Tongue (tissue), 3 donors: ENCODE measurements at places on chromosomes 11 and 22.

DNA sequence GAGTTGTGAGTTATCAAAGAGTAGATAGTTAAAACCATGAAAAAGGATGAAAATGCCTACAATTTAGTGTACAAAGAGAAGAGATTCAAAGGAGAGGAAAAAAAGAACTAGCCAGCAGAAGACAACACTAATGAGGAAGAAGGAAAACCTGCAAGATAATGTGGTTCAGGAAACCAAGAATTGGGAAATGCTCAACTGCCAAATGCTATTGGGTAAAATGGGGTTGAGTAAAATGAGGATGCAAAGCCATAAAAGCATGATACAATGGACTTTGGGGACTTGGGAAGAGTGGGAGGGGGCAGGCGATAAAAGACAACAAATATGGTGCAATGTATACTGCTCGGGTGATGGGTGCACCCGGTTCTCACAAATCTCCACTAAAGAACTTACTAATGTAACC lies 7.6 kb upstream of the OR52K2 start:
- no peak for DNase-seq

- DNase-seq, result no peak
Observed at GRCh38 chr22:30855677-30856518, 112.7 kb downstream of the MORC2 start.

GRCh38 chr11:68969386-68969785 lies 11.4 kb downstream of the MRGPRD start:
- no peak for DNase-seq

- no peak for DNase-seq
Observed at GRCh38 chr22:21100149-21101032, 54.6 kb downstream of the LRRC74B start.

DNA sequence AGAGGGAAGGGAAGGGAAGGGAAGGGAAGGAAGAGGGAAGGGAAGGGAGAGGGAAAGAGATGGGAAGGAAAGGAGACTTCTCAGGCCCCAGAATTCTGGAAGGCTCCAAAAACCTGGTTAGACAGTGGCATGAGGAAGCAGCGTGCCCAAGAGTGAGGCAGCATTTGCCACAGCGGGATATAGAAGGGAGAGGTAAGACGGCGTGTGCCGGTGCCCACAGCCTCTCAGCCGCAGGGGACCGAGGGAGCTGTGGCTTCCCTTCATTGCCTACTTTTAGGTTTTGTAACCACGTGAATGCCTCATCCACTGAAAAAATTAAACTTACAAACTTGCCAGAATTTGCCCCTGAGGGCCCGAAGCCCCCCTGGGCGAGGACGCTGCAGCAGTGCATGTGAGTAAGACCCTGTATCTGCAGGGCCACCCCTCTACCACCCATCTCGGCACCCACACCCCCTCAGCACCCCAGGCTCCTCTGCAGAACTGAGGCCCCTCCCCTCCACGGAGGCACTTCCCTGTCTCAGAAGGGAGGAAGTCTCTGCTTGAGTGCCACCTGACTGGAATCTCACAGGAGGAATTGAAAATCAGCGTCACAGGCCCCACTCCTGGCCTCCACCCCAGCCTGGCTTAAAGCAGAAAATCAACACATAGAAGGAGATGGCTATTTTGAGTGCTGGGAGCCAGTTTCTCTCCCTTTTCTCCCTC lies 58.1 kb downstream of the LINC01488 start:
- DNase-seq, result peak; percentile 50

DNA sequence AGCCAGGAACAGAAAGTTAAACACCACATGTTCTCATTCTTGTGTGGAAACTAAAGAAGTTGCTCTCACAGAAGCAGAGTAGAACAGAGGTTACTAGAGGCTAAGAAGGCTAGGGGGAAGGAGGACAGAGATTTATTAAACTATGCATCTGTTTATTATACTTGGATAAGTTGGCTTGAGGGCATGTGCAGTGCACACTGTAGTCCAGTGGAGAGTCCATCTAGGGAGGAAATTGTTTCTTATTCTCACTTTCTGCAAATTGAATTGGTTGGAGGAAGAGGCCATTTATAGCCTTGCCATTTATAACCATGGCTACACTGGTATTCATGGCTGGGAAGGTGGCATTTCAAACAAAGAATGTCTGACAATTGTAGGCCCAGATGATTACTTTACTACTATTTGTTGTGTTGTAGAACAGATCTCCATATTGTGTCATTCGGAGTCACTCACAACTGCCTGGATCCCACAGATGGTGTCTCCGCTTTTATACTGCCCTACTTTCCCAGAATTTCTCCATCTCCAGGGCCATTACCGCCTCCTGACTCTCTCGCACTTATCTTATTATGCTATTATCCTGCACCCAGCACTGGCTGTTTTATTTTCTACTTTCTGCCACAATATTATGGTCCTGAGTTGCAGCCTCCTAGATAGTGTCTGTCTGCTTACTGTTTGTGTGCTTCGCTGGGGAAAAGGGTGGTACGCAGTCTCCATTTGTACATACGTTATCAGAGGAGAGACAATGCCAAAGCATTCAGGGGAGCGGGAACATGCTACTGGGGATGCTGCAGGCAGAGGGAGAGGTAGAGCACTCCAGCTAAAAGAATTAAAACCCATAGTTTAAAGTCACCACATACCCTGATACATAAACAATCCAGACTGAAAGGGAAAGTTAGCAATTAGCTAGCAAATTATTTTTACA lies 169.3 kb upstream of the BLID start:
- no peak for DNase-seq

DNA sequence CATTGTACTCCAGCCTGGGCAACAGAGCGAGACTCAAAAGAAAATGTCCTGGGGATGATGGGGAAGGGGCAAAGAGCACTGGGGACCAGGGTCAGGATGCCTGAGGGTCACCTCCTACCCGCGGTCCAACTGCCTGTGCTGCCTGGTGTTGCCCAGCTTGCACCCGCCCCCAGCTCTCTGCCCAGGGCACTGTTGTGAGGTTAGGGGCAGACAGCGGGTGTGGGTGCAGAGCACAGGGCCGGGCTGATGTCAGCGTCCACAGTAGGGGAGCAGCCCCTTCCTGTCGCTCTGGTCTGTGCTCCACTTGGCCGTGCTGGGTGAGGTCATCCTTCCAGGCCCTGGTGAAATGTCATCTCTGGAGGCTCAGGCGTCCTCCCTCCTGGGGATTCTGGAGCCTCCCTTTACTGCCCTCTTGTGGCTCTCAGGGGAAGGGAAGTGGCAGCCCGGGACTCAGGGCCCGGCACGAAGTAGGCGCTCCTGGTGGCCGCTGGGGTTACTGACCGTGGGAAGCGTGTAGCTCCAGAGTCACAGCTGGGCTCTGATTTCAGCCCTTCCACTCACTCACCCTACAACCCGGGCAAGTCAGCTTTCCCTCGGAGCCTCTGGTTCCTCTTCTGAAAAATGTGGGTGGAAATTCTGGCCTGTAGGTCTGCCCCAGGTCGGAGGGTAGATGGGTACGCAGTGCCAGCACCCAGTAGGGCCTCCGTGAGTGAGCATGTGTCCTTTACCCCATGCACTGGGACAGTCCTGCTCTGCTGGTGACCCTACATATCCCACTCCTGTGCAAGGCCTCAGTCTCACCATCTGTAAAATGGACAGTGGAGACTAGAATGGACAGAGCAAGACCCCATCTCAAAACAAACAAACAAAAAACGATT lies 17.3 kb upstream of the PRR5 start:
- peak; percentile 87 for DNase-seq

DNA sequence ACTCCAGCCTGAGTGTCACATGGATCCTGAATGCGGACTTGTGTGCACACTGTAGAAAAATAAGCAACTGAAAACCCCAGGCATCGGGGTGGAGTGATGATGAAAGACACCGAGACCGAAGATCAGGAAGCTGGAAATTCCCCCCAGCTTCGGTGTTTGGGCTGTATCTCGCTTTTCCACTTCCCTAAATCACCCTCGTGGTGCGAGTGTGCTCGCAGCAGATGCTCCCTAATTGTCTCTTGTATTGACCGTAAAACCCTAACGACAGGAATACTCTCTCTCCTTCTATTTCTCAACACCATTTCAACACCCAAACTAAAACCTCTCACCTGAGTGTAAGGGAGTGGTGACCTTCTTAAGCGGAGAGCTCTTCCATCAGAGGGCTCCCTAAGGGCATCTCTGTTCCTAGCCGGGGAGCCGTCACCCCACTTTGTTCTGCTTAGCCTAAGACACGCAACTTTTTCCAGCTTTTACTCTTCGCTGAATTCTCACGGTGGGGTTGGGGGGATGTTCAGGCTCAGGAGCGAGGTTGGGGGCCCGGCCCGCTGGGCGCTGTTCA lies 635 bp upstream of the GRK3 start:
- DNase-seq, result peak; percentile 30

DNA sequence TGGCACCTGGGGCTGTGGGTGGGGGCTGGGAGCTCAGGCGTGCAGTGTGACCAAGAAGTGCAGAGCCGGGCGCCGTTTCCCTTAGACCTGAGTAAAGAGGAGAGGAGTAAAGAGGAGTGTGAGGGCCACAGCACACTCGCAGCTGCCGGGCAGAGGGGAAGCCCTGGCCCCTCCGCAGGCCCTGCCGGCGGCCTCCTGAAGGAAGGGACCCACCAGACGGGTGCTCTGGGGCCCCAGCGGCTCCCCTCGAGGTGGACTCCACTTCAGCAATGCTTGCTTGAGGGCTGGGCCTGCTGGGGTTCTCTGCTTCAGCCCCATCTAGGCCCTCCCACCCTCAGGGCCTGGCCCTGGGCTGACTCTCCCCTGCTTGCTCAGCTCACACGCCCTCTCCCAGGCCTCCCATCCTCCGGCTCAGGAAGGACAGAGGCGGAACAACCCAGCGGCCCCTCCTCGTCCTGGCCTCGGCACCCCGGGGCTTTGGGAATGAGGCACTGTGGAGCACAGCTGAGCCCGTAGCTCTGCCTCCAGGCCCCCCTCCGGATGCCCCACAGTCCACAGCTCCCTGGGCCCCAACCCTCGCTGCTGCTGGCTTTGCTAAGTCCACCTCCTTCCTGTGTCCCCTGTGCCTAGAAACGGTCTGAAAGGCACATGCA lies 1198.7 kb downstream of the BRD1 start:
- DNase-seq, result no peak

DNA sequence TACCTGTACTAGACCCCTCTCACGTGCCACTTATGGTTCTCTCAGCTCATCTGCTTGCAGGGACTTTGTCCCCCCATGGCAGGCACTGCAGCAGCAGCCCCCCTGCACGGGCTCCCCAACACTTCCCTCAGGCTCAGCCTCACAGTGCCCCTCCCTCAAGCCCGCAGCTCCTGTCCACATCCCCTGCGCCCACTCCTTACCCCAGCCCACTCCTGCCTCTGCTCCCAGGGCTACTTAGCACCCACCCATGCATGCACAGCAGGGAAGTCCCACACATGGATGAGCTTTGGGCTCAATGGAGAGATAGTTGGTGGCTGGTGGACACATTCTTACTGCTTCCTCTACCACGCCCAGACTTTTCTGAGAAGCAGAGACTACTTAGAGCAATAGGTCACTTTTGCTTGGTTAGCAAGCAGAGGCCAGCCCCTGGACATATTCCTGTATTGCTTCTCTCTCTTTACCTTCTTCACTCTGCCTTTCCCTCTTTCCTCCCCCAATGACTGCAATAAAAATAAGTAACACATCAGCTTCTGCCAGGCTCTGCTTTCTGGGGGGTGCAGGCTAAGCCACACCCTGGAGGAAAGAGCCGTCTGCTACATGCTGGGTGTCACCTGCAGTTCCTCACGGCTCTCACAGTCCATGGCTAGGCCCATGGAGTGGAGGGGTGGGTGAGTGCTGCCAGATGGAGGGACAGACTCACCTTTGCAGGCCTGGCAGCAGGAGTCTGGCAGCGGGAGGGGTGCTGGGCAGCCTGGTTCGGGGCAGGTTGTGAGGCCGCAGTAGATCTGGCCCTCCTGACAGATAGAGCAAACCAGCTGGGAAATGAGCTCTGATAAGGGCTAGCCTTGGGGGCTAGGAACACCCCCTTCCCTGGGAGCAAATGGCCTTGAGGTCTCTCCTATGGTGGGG lies 23.4 kb downstream of the CHRDL2 start:
- DNase-seq, result no peak

- no peak for DNase-seq
Observed at GRCh38 chr11:122042981-122043380, 73.0 kb downstream of the BLID start.

- no peak for DNase-seq
Observed at GRCh38 chr11:116294630-116295029, 478.2 kb downstream of the BUD13 start.

DNA sequence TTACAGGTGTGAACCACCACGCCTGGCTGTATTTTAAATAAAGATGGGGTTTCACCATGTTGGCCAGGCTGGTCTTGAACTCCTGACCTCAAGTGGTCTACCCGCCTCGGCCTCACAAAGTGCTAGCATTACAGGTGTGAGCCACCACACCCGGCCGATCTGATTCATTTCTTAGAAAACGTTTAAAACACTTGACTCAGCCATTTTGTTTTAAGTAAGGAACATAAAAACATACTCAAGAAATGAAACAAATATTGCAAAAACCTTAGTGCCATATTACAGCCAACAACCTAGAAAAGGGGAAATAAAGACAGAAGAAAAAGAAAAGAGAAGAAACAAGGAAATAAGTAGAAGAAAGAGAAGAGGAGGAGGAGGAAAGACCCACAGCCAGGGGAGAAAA lies 17.4 kb downstream of the LRFN4 start:
- no peak for DNase-seq

DNA sequence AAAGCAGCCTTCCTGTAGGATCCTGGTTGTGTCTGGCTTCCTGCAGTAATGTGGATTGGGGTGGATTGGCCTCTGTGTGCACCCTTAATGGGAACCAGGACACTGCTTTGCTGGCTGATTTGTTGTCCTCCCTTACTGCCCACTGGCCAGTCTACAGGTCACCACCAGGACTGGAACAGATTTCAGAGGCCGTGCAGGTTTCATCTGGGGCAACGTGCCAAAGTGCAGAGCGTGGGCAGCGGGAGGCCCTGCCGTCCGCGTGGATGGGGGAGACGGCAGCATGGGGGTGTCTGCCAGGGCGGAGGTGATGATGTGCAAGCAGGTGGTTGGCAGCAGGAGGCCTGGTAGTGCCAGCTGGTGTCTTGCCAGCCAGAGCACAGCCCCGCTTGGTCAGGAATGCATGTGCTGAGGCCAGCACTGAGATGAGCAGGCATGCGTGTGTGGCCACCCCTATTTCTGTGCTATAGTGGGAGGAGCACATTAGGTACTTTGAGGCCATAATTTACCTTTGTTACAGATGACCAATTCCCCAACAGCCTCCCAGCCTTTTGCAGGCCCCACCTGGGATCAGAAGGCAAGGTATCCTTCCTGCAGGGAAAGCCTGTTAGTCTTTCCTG lies 24.3 kb downstream of the BCR start:
- peak; percentile 82 for DNase-seq
